Upper lobe of right lung (tissue), 1 donor: ENCODE measurements at places on chromosomes 1 and 21. TPM values are rescaled to one million over a fixed set of nuclear protein-coding genes. Genes with fewer than 3 reads are reported as not detected.

- H3K4me3 ChIP-seq, result no peak overlapping the region
- no peak overlapping the region for H3K27ac ChIP-seq
- no peak for DNase-seq
- H3K4me1 ChIP-seq, result no peaks in the 10 kb centered on the region
These were observed 20.1 kb downstream of the HSD3B2 start for GRCh38 chr1:119435052-119435451.

- no peak for DNase-seq
- H3K27ac ChIP-seq, result no peak overlapping the region
- peaks cover 3% of the 10 kb centered on the region for H3K4me1 ChIP-seq
- no peaks in the 10 kb centered on the region for H3K36me3 ChIP-seq
- peak overlapping the region; percentile 72 for H3K4me3 ChIP-seq
These were observed 55.5 kb upstream of the DNAJC6 start for GRCh38 chr1:65253800-65254319.

Gene CHIA
- total RNA-seq, result 6.3 TPM

Gene NFYC
- 56.0 TPM for total RNA-seq

Gene RAB7B
- total RNA-seq, result 7.0 TPM

Gene MYBPH
- total RNA-seq, result not detected
